ENCODE measurements at places on chromosomes 3 and 15.

DNA sequence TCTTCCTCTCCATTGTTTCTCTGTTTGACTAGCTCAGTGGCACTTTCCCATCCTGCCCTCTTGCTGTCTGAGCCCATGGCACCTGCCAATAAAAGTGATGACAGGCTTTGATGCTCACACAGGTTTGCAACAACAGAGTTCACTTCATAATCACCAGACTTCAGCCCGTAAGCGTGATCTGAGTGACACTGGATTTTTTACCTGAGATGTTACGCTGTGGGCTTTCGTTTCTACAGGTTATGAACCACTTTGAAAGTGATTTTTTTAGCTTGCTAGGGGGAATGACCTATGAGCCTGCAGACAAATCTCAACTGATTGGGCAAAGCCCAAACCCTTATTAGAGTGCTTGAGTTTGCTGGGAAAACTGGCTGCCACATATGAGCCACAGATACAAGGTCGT, 173.9 kb upstream of the ICE2 start:
- DNase-seq = no peak

GRCh38 chr3:194522579-194523046, 35.8 kb upstream of the ATP13A3 start:
- DNase-seq = no peak

- no peak for DNase-seq
Observed at GRCh38 chr3:72543246-72543645, 305.0 kb downstream of the SHQ1 start.

GRCh38 chr15:66703540-66703941, 1.5 kb downstream of the SMAD6 start:
- peak; percentile 49 for DNase-seq

- DNase-seq = no peak
Observed at GRCh38 chr15:92797168-92798052, 102.7 kb upstream of the CHD2 start.

GRCh38 chr15:86231864-86232721, 152.4 kb downstream of the AGBL1 start:
- peak; percentile 45 for DNase-seq

- DNase-seq = no peak
Observed at GRCh38 chr3:34072297-34072696, 273.9 kb downstream of the PDCD6IP start.

GRCh38 chr3:125154800-125155269, 57.7 kb downstream of the SLC12A8 start:
- DNase-seq = peak; percentile 50

DNA sequence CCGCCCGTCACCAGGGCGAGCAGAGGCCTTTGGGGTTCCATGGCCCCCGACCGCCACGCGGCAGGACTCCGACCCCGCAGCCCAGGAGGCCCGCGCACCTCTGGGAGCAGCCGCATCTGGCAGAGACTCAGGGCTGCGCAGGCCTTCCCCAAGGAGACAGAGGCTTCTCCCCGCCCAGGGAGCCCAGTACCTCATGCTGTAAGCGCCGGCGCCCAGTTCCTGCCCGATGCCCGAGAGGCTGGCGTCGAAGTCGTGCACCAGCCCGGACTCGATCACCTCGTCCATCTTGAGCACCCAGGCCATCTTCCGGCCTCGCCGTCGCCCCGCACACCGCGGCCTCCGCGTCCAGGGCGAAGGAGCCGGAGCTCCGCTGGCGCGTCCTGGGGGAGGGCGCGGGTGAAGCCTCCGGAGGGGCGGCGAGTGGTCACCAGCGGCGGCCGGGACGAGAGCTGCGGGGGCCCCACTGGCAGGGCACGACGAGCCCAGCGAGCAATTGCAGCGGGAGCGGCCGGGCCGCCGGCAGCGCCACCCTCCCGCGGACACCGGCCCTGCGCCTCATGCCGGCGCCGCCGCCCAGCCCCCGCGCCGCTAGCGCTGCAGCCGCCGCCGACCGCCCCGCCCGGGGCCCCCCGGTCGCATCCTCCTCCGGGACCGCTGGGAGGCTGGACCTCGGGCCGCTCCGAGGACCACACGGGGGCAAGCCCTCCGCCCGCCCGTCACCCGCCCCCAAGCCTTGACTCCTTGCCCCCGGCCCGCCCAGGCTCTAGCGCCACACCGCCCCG, 468 bp downstream of the UBP1 start:
- DNase-seq = peak; percentile 67

DNA sequence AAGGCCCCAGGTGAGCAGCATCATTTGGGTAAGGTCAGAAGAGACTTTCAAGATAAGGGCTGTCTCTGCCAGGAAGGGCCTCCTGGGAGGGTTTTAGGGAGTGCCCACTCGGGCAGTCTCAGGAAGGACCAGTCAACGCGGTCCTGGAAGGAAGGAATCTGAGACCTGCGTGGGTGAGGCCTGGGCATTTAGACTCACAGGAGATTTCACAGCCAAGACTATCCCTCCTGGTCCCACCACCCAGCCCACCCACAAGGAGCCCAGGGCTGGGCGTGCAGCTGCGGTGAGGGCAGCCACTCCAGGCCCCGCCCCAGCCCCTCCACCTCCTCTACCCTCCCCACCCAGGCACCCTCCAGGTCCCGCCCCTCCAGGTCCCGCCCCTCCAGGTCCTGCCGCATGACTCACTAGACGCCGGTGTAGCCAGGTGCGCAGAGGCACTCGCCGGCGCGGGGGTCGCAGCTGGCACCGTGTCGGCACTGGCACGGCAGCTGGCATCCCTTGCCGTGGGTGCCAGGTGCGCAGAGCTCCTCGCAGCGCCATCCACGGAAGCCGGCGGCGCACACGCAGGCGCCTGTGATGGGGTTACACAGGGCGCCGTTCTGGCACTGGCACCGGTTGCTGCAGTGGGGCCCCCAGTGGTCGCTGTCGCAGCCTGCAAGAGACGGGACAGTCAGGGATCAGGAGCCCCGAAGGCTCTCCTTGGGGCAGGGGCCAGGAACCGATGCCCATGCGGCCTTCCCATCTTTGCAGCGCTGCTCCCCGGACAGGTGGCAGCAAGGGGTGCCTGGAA, 112.7 kb downstream of the RAB11A start:
- DNase-seq = peak; percentile 69

- DNase-seq = no peak
Observed at GRCh38 chr3:184341925-184342324, 4.5 kb downstream of the FAM131A start.

DNA sequence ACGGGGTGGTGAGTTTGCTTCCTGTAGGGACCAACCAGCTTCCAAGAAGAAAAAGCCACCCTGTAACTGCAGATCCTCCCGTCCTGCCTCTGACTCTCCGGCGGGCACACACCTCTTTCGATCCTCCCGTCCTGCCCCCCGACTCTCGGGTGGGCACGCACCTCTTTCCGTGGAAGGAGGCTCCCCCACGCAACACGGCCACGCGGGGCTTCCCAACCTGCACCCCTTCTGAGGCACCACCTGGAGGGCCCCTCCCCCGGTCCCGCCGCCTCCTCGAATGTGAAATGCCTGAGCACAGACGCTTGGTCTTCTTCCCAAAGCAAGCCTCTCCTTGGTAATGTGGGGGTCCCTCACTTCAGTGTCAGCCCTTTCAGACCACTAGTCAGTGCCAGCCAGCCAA, 7.3 kb downstream of the ADAMTS17 start:
- no peak for DNase-seq

DNA sequence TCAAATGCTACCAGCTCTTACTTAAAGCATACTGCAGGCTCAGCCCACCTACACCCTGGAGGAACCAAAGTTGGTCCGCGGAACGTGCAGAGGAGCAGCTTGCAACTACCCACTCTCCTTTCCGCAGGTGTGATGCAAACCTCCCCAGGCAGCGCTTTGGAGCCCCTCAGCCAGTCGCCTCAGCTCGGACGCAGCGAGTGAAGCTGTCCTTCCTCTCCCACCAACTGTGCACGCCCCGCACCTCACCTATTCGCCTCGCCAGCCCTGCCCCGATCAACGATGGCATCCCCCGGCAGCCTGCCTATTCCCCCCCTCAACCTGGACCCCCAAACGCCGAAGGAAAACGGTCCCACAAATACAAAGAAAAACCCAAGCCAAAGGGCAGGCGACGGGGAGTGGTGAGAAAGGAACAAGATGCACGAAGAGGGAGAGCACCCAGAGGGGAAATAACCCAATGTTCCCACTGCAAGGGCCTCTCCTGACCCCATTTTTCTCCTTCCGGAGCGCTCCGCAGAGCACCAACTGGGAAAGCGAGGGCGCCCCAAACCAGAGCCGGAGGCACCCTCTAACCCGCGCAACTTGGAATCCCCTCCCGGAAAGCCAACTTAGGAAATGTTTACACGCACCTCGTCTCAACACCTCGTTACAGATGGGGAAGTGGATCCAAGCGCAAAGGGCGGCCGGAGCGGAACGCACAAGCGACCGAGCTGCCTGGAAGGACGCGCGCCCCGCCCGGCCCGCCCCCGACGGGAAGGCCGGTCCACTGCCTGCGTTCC, 665 bp downstream of the GLB1 start:
- peak; percentile 68 for DNase-seq

GRCh38 chr3:13462125-13462629, 17.9 kb upstream of the HDAC11 start:
- no peak for DNase-seq

DNA sequence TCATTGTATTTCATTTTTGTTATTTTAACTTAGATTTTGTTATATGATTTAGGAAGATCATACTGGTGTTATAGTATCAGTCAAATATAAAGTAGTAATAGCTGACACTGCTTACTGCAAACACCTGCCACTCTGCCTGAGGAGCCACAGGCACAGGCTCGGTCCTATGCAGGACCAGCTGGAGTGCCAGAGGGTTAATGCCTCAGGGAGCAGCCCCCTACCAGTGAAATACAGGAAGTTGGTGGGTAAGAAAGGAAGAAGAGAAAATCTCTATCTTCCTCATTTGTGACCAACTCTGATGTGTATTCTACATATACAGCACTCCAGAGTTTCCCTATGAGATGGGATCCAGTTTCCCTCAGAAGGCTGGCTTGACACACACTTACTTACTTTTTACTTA, 593.3 kb downstream of the UNC13C start:
- DNase-seq = no peak

DNA sequence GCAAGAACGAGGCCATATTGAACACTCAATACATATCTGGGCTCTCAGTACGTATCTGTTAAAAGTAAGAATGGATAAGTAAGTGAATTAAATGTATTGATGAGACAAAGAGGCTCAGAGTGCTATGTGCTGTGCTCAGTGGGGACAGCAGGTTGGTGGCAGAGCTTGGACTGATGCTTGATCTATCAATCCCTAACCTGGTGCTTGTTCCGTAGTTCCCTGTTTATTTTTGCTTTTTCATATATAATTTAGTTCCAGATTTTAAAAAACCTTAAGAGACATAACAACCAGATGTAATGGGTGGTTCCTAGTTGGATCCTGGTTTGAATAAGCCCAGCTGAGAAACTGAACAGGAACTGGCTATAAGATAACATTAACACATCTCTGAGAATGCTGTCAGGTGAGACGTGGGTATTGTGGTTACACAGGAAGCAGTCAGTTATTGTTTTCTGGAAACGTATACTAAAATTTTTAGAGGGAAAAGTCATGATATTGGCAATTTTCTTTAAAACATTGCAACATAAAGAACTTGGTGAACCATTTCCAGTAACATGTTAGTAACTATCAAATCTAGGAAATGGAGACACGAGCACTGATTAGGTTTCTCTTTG, 120.5 kb downstream of the FOXB1 start:
- DNase-seq = no peak

GRCh38 chr3:14203521-14204079, 25.0 kb downstream of the LSM3 start:
- peak; percentile 61 for DNase-seq

- no peak for DNase-seq
Observed at GRCh38 chr3:25785826-25786225, 2.6 kb upstream of the NGLY1 start.

DNA sequence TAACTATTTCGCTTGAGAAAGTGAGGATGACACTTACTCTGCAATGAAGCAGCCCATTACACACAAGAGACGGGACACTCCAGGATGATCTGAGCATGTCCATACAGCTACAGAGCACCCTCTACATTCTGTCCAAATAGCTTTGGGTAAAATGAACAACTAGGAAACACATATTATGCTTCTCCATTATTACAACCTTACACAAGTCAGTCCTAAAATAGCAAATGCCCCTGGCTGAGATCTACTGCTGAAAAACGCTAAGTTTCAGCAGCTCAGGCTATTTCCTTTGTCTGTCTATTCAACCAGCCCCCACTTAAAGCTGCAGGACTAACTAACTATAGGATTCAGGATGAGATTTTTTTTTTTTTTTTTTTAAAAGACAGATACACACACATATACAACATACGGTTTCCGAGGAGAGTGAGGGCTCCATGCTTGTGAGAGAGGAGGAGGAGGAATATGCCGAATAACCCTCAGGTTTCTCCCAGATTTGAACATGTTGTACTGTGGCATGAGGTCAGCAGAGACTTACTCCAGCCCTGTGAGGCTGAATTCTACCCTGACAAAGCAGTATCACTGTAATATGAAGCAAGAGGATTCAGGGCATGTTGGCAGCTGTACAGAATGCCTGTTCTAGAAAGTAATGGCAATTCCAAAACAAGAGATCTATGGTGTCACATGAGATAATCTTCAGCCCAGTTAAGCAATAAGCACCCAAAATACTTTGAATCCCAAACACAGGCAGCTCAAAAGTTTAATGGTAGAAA, 117.3 kb upstream of the PLXND1 start:
- DNase-seq = no peak

- DNase-seq = peak; percentile 54
Observed at GRCh38 chr3:58333206-58334012, 717 bp downstream of the PXK start.

DNA sequence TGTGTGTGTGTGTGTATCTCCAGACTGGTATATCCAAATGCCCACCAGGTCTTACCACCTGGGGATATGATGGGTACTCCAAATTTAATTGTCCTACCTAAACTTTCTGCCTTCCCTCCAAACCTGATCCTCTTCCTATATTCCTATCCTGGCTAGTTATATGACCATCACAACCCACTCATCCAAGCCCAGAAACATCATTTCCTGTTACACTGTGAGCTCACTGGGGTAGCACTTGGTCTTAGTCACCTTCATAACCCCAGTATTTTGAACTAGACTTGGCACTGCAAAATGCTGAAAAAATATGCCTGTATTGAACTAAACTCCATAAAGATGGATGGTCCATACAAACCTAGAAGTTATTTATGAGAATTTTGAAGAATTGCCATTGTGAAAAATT, 178.8 kb upstream of the EIF1B start:
- no peak for DNase-seq

GRCh38 chr15:85500729-85501128, 120.3 kb downstream of the AKAP13 start:
- DNase-seq = no peak

GRCh38 chr3:88312256-88312655, 162.5 kb downstream of the C3orf38 start:
- DNase-seq = no peak

- DNase-seq = no peak
Observed at GRCh38 chr3:20490996-20491395, 305.0 kb upstream of the SGO1 start.

GRCh38 chr3:157113832-157114505, 46.0 kb downstream of the CCNL1 start:
- no peak for DNase-seq

- DNase-seq = no peak
Observed at GRCh38 chr3:140629357-140630137, 48.3 kb upstream of the TRIM42 start.

GRCh38 chr3:40299721-40300335, 9.7 kb upstream of the EIF1B start:
- DNase-seq = no peak
